ENCODE measurements at places on chromosomes 6 and 20.

DNA sequence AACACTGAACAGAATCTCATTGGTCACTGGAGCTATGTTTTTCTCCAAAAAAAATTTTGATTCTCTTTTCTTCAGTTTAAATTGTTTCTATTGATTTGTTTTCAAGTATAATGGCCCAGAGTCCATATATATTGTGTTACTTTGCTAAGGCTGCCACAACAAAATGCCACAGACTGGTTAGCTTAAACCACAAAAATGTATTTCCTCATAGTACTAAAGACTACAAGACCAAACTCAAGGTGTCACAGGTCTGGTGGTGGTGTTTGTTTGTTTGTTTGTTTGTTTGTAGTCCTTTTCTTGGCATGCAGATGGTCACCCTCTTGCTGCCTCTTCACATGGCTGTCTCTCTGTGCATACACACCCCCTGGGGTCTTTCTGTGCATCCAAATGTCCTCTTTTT, 34.0 kb downstream of the BMP5 start:
- no peak for DNase-seq

- DNase-seq: no peak
Measured at GRCh38 chr6:115675443-115675842, 385.2 kb downstream of the FRK start.

- DNase-seq: no peak
Measured at GRCh38 chr6:90403489-90404381, 107.1 kb upstream of the BACH2 start.

- no peak for DNase-seq
Measured at GRCh38 chr6:134740473-134741199, 209.3 kb downstream of the ALDH8A1 start.

DNA sequence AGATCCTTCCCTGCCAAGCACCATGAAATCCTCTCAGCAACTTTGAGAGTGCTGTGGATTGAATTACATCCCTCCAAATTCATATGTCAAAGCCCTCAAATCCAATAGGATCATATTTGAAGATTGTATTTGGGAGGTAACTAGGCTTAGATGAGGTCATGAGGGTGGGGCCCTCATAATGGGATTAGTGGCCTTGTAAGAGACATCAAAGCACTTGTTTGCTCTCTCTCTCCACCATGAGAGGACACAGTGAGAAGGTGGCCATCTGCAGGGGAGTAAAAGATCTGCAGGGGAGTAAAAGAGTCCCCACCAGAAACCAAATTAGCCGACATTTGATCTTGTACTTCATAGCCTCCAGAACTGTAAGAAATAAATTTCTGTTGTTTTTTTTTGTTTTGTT, 298.2 kb downstream of the SAMD5 start:
- DNase-seq: no peak

DNA sequence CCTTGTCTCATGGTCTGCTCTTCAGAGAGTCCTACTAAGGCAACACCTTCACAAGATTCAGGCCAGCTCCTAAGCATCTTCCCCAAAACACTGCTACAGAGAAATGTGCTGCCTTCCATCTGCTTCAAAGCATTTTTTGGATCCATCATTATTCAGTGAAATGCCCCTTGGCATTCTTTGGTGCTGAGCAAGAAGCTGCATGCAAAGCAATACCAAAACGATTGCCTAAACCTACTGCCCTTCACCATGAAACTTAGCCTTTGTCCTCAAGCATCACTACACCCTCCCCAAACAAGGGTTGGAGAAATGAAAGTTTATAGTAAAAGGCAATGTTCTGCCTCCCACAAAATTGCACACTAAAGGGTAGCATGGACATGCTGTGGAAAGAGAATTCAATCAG, 93.5 kb downstream of the SNAP25 start:
- DNase-seq: no peak

GRCh38 chr6:114940181-114940580, 597.4 kb upstream of the HS3ST5 start:
- no peak for DNase-seq

DNA sequence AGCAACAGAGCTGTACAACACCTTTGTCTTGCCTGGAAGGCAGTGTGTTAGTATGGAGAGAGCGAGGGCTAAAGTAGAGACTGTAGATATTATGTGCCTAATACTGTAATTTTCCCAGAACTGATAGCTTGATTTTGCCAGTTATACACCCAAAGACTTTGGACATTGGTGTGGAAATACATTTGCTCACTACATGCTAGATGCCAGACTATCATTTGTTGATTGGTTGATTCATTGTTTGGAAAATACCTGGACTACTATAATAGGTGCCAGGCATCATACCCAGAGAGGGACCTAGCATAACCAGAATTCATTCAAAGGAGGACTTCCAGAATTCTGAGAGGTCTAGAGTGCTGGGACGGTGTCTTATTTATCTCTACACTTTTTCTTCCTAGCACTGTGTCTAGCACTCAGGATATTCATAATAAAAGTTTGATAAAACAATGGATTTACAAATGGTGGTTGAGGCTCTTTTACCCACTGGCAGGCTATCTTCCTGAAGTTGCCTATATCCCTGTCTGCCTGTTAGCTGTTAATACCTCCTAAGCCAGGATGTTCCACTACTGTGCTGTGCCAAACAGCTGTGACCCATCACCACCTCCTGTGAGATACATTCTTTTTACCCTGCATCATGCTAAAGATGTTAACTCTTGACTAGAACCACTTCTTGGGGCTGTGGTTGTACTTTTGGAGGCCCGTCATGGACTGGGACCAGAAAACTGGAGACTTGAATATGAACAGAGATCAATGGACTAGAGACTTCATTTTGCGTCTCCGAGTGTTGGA, 72.2 kb upstream of the FUCA2 start:
- no peak for DNase-seq

- no peak for DNase-seq
Measured at GRCh38 chr20:40173872-40174271, 515.2 kb downstream of the MAFB start.

- no peak for DNase-seq
Measured at GRCh38 chr20:44457016-44457415, 18.7 kb upstream of the TTPAL start.

GRCh38 chr6:166415306-166415705, 32.6 kb upstream of the MPC1 start:
- no peak for DNase-seq

DNA sequence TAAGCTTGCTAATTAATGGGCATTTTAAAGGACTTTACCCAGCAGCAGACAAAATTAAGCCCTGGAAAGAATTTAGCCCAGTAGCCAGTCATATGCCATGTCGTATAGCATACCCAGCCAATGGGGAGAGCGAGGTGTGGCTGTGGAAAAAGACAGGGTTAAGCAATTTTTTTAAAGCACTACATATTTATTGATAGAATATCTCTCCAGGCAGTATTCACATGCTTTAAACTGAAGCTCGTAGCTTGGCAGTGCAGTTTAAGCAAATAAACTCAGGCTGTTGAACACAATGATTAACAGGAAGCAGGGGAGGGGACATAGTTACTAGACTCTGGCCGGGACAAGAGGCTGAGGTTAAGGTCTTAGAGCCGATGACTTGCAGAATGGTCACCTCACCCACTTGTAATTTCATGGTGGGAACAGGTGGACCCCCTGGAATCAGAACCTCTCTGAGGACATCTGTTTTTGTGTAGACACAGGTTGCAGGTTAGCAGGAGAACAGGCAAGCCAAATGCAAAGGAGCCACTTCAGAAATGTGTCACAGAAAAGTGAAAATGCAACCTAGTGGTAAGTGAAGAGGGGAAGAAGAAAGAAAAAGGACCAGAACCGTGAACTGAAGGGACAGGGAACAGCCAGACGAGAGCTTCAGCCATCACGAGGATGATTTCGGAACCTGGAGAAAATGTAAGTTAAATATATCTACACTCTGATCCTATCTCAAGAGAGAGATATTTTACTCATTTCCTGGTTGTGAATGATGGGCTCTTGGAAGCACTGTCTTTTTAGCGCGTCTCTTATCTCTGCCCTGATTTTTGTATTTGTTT, 7.2 kb downstream of the GCNT2 start:
- DNase-seq: no peak

- no peak for DNase-seq
Measured at GRCh38 chr6:158028421-158028820, 46.8 kb downstream of the SYNJ2 start.

DNA sequence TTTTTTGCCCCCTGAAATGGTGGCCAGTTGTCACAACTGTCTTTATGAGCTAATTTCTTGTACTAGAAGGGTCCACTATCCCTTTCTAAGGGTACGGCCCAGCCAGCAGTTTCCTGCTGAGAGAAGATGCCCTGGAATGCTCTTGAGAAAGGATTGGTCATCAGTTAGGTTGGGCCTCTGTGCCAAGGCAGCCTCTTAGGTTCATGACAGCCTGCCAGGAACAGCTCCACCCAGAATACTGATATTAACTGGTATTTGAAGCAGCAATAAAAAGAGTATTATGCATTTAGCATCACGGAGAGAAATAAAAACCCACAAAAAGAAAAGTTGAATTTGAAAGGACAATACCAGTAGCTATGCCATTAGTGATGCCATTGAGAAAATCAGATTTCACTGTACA, 9.0 kb upstream of the HINT3 start:
- DNase-seq: no peak

DNA sequence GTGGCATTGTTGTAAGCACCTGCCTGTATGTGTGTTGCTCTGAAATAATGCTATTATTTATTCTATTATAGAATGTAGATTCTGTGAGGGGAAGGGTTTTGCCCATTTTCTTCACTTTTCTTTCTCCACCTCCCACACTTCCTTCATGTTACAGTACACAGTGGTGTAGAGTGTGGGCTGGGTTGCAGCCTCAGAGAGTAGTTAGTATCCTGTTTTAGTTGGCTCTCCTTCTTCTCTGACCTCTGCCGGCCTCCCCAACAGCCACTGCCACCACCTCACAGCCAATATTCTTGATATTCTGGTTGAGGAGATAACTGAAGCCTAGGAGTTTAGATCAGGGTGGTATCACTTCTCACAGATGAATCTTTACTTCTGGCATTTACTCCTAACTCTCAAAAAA, 143.4 kb downstream of the BCKDHB start:
- no peak for DNase-seq

DNA sequence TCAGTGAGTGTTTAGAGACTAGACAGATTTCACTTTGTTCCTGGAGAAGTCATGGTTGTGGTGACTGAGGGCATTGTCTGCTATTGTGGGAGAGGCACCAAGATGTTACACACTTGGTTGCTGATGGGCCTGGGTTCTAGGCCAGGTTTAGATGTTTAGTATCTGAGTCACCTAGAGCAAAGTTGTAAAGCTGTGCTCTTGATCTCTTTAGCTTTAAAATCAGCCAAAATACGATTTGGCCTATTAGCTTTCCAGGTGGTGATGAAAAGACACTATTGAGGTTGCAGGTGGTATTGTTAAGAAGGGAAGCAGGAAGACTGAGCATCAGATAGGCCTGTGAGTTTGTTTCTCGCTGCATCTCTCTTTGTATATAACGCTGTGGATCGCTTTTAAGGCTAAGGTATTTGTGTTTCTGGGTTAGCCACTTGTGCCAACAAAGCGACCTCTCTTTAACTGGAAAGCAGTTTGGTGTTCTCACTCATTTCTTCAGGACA, 48.6 kb downstream of the FOXO3 start:
- DNase-seq: no peak

DNA sequence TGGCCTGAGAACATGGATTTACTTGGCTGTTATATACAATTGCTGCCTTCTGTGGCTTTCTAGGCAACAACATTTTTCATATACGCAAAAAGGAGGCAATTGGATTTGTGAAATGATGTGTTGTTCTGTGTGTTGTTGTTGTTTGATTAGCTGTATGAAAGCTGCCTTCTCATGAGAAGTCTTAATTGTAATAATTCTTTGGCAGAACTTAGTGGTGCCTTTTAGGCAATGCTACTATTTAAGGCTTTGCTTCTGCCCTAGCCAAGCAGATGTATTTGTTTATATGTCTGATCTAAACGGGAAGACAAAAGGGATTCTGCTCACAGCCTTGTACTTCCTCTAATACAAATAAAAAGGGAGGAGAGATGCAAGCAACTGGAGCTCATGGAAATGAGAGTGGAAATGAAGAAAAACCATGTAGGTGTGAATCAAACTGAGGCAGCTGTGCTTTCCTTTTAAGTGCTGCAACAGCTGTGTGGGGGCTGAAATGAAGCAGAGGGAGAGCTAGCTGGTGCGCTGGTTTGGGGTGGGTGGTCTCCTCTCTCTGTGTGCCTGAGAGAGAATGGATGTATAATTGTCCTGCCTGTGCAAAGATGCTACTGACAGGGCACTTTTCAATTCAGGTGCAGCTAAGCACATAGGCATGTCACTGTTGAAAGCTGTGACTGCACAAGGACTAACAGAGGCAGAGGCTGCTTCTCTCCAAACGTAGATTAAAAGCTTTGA, 386.9 kb upstream of the MAN1A1 start:
- no peak for DNase-seq

- no peak for DNase-seq
Measured at GRCh38 chr6:110356778-110357177, 1.4 kb downstream of the METTL24 start.

GRCh38 chr20:36847009-36847709, 28.8 kb upstream of the TLDC2 start:
- no peak for DNase-seq

DNA sequence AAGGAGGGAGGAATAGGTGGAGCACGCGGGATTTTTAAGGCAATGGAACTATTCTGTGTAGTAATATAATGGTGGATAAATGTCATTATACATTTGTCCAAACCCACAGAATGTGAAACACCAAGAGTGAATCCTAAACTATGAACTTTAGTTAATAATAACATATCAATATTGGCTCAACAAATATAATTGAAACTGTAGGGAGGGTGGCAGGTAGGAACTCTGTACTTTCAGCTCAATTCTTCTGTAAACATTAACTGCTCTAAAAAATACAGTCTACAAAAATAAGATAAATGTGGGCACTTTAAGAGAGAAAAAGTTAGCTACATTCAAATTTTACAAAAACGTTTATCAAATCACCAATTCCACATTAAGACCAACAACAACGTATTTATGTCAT, 136.7 kb upstream of the RUNX2 start:
- no peak for DNase-seq

DNA sequence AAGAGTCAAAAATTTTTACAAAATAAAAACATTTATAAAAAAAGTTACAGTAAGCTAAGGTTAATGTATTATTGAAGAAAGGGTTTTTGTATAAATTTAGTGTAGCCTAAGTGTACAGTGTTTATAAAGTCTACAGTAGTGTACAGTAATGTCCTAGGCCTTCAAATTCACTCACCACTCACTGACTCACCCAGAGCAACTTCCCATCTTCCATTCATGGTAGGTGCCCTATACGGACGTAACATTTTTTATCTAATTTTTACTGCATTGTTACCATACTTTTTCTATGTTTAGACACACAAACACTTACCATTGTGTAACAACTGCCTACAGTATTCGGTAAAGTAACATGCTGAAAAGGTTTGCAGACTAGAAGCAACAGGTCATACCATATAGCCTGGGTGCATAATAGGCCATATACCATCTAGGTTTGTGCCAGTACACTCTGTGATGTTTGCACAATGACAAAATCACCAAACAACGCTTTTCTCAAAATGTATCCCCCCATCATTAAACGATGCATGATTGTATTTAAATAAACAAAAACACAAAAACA, 6.0 kb downstream of the MTFR2 start:
- no peak for DNase-seq

GRCh38 chr6:29051680-29052079, 6.7 kb upstream of the OR2W1 start:
- DNase-seq: no peak
